ENCODE measurements at places on chromosomes 16 and 17.

DNA sequence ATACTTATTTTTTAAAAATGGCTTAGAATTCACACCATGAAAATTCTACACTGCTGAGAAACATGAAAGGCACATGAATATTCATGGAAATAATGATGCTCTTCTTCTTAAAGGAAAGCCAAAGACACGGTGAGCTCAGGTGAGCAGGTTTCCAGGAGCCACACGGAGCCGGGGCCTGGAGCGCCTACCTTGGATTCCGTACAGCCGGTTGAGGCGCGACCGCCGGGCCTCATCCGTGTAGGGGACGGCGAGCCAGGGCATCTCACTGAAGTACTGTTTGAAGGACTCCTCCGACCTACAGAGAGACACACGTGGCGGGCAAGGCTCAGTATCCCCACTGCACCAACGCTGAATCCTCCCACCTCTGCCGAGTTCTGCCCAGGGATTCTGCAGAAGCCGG is 37.1 kb downstream of the MRM3 start:
- no peak for DNase-seq

DNA sequence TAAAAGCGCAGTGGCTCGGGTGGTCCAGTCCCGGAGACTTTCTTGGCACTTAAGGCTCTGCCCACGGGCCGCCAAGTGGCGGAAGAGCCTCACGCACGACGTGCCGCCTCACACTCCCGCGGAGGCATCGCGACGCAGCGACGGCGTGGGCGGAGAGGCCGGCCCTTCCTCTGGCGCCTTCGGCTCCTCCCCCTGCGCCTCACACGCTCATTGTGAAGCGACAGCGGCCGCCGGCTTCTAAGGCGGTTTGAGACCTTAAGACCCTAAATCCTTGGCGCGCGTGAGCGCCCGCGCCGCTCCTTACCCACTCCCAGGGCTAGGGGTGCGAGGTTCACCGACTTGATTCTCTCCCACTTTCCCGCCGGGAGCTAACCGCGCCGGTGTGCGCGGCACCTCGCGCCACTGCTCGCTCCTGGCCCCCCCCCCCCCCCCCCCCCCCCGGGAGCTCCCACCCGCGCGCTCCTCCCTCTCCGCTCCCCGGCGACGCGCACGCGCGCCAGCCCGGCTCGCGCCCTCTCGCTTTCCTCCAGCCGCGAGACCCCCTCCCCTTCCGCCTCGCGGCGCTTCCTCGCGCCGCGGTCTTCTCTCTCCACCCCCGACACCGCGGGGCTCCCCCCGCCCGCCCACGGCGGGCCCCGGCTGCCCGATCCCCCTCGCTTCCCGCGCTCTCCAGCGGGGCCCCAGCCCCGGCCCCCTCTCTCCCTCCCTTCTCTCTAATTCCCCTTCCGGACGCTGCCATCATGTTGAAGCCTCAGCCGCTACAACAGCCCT is at the start of gene ATXN2L:
ATXN2L (plus strand) TSS at position 480 of the 771 bp plus-strand sequence; CDS start at position 741, 261 bp downstream.
- peak; percentile 93 for DNase-seq

GRCh38 chr16:10688291-10688690 is 6.4 kb downstream of the TEKT5 start:
- no peak for DNase-seq

- DNase-seq, result no peak
Measured at GRCh38 chr16:69889295-69889964, 61.7 kb upstream of the CLEC18A start.

- DNase-seq, result no peak
Measured at GRCh38 chr17:83061586-83061985, 17.8 kb upstream of the METRNL start.

DNA sequence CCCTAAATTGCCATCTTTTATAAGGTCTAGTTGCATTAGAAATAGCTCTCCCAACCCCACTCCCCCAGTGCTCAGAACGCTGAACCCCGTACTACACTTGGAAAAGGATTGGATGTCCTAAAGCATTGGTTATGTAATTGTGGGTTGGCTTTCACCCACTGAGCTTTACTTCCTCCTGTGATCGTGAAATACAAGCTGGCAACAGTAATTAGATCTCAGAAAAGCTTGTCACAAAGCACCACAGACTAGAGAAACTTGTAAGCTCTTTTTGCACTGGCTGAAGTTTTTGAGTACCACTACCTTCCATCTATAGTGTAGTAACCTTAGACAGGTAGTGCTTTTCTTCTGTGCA is 54.4 kb downstream of the SIAH1 start:
- no peak for DNase-seq

DNA sequence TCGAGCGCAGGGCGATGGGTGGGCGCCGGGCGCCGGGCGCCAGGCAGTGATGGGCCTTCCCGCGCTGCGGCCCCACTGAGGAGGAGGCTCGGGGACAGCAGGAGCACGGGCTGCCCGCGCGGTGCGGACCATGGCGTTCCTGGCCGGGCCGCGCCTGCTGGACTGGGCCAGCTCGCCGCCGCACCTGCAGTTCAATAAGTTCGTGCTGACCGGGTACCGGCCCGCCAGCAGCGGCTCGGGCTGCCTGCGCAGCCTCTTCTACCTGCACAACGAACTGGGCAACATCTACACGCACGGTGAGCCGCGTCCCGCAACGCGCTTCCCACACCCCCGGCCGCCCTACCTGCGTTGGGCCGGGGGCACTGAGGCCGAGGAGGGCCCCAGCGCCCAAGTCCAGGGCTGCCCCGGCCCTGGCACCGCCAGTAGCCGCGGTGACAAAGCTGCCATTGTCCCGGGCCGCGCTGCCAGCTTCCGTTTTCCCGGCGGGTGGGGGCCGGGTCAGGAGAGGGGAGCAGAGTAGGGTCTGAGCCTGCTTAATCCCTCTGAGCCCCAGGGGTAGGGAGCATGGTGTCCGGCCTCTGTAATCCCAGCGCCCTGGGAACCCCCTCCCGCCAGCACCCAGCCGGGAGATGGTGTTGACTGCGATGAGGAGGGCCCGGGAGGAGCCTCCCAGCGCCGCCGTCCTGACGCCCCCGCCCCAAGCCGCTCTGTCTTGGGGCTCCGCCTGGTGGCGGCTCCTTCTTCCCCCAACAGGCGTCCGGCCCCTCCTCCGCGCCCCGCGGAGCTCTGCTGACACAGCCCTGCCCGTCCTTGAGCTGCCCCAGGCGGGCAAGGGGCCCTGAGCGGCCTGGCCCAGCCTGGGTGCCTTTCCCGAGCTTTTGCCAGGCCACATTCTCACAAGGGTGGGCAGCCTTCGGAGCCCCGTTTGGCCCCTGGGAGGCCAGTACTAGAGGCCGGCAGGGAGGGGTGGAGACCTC is 685 bp downstream of the PAQR4 start:
- no peak for DNase-seq

GRCh38 chr17:46822388-46822921 is 4.0 kb upstream of the WNT3 start:
- no peak for DNase-seq

- no peak for DNase-seq
Measured at GRCh38 chr17:57080718-57081117, 4.3 kb upstream of the AKAP1 start.

DNA sequence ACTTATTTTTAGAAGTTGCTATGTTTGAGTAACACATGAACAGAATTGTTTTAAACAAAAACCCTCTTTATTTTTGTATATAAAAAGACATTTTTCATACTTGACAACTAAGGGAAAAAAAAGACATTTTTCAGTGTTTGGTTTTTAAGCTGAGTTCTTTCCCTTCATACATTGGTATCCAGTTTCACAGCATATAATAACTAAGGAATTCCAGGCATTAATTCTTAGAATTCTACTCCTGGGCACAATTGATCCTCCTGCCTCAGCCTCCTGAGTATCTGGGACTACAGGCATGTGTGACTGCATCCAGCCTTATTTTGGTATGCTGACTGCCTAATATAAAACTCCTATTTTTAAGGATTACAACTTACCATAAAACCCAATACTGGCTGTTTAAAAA is 8.4 kb downstream of the FBXO47 start:
- DNase-seq, result no peak
